ENCODE measurements at places on chromosomes 12 and 14.
A peak's percentile ranks its signal among the peaks of the same experiment; 100 is the strongest.

- DNase-seq = no peak
These were observed 315.1 kb upstream of the PRKD1 start for GRCh38 chr14:30242744-30243143.

GRCh38 chr12:131882804-131883520, 11.5 kb upstream of the ULK1 start:
- no peak for DNase-seq

DNA sequence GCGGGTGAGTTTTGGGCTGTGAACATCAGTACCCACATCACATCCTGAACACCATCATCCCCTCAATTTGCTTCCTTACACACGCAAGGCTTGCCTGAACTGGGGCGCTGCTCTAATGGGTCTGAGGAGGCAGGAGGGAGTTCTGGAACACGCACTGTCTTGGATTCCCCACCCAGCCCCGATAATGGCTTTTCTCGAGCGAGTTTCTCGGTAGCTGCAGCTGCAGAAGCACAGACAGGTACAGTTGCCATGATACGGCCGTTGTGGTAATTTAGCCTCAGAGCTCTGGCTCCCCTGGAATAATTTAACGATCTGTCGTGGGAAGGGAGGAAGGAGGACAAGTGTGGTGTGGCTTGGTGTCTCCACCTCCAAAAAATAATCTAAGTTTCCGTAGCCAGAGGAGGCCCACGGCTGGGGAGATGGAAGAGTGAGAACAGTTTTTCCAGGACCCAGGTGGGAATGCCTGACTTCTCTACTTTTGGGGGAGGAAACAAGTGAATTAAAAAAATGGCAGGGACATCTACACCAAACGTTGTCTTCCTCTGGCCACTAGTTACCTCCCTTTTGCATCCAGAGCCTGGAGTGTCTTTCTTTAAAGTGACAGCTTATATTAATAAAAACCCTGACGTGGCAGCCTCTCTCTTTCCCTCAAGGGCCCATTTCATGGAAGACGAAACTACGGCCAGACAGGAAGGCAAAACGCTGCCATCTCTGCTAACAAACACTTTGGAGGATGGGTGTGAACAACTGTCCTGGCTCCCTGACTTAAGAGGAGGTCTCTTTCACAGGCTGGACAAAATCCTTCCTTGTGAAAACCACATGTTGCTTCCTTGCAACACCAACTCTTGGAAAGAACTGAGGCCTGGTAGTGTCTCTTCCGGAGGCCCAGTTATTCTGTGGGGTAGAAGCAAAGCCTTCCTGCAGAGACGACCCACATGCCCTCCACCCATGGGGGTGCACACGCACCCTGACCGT, 84.8 kb downstream of the RBM19 start:
- no peak for DNase-seq

GRCh38 chr12:45350861-45351260, 135.0 kb downstream of the ANO6 start:
- DNase-seq = no peak

GRCh38 chr14:98548071-98548686, 723.8 kb downstream of the BCL11B start:
- DNase-seq = no peak

- DNase-seq = peak; percentile 49
These were observed 1.8 kb downstream of the SLC38A1 start for GRCh38 chr12:46266869-46267574.

DNA sequence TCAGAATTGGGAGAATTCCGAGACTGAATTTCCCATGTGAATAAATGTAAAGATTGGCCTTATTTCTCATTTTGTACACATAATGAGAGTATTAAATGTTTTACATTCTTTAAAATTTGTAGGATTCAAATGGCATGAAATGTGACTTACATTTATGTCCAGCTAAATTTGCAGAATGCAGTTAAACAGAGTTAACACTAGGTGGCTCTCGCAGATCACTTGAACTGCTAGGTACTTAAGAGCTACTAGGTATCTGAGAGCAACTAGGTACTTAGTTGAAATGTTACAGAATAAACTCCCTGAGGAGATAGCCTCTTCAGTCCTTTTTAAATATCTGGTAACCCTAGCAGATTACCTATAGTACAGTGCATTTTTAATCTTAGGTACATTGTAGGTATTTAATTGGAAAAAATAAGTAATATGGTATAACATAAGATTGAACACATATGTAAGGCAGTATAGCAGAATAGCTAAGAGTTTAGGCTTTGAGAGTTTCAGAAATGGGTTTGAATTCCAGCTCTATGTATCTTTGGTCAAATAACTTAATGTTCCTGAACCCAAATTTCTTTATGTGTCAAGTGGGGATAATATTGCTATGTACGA, 73.8 kb downstream of the KIAA0586 start:
- DNase-seq = peak; percentile 42

GRCh38 chr14:89143595-89143994, 273.4 kb downstream of the FOXN3 start:
- no peak for DNase-seq

GRCh38 chr12:27823038-27823437, 43.0 kb upstream of the MANSC4 start:
- DNase-seq = no peak

DNA sequence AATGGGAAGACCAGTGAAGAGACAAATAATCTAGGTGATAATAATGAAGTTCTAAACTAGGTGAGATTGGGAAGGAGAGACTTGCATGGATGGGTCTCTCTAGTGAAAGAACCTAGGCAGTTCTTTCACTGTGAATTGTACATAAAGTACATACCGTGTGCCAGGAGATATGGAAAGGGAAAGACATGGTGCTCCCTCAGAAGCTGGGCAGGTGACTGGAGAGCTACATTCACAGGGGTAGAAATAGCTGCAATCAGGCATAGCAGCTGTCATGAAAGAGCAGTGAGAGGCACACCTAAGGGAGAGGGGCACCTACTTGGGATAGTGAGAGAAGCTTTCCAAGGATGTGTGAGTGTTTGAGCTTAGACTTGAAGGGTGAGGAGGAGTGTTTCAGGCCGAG, 9.3 kb downstream of the STK38L start:
- no peak for DNase-seq

- DNase-seq = no peak
These were observed 116.9 kb upstream of the LRIG3 start for GRCh38 chr12:59036973-59037762.

DNA sequence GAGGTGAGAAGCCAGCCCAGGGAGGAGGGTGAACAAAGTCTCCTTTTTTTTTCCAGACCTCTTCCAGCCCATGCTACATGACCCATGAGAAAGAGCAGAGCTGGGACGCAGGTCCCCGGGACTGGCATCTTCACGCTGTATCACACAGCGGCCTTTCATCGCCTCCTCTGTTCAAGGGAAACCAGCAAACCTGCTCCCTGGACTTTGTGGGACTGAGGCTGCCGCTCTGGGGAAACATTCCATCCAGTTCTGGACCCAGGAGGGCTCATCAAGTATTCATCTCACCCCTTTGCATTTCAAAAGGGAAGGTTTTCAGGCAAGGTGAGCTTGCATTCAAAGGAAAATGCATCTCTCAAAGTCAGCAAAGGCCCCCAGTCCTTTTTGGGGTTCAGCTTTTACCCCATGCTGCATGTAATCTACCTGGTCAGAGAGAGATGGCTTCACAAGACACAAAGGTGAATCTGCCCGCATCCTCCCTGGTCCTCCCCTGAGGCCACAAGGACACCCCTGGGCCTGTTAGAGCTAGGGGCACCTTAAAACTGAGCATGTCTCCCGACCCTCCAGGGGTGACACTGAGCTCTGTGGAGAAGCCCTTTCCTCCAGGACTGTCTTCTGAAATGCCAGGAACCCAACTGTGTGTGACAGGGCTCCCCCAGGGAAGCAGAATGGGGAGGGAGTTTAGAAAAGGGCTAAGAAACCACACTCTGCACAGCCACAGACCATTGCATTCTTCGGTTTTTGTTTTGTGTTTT, 21.2 kb upstream of the MEG3 start:
- no peak for DNase-seq

DNA sequence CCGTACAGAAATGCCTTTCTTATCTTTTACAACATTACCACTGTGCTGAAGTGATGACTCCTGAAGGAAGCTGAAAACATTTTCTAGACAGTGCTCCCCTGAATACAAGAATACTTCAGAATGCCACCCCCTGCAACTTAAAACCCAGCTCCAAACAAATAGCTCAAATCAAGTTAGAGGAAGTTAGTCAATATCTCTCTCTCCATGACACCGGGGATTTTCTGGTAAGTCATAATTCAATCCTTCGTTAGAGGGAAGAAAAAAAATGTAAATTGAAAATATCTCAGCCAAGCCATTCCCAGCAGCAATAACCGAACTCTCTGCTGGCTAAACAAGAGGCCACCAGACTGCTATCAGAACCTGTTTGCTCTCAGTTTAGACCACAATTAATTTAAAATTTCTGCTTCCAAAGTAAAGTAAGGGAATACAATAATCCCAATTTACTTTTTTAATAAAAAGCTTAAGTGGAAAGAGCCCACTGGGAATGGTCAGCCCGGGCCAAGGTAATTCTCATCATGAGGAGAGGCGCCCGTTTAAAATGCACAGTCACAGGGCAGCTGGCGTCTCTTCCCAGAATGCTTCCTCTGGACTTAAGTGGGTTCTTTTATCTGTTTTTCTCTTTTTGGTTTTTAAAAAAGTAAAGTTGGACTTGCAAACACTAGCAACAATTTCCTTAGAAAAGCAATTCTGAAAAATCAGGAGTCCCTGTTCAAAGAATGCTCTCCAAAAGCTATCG, 710.1 kb upstream of the STXBP6 start:
- no peak for DNase-seq

DNA sequence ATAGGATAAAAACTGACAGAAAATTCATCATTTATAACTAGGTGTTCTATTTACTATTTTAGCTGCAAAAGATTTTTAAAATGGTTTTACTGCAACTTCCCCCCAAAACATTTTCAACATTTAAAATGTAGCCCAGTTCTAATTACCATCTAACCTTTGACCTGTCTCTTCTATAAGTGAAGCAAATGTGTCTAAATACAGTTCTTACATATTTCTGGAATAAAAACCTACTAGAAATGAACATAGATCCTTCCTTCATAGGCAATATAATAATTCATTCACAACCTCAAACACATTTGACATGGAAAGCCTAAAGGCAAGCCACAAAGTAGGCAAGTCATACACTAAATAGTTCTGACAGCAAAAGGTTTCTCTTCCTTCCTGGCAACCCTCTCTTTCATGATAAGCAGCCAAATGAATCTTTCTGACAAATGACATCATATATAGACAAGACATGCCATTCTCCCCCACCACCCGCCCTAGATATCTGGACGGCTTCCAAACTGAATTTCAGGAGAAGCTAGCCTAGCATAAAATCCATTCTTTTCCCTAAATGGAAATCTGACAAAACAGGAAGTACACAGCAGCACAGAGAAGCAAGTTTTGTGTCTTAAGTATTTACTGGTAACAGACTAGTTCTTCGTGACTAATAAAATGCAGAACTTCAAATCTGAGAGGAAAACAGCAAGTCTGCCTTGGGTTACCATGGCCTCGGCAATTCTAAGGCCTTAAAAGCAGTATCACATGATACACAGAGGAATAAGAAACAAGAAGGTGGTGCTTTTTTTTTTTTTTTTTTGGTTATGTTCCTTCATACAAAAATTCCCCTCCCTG, 17.2 kb upstream of the ARID4A start:
- no peak for DNase-seq

- no peak for DNase-seq
These were observed 56.8 kb downstream of the LRFN5 start for GRCh38 chr14:41663473-41663850.

DNA sequence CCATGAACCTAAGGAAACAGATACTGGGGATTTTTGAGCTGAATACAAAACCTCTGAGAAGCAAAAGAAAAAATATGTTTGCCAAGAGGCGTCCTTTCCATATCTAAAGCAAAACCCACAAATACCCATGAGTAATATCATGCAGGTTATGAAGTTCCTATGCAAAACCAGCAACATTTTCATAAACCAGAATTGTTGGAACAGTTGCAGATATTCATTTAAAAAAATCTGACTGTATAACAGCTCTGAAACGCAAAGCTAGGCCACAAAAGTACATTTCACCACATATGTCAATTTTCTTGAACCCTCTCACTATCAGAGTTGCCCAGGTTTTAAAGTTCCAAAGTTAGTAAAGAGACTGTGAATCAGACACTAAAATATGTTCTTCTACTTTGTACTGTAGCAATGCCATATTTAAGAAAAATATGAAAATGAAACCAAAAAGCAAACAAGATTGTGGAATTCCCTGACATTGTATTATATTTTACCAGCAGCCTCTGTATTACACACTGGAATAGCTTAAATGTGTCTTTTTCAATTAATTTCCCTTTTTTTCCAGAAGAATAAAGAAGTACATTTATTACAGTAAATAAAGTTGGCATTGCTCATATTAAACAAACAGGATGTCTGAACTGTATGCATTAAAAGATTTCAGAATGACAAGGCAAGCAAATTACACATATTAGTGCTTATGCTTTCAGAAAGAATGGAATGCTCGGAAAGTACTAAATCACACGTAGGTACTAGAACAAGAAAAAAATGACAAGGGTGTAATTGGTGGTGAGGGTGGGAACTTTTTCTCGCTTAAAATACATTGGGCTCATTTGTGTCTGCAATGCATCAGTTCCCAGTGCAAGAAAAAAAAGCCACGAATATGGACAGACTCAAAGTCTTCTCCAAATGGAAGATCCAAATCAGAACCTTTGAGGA, 33.6 kb upstream of the HIF1A start:
- DNase-seq = no peak

GRCh38 chr14:81161088-81161487, 59.7 kb downstream of the GTF2A1 start:
- DNase-seq = no peak

- no peak for DNase-seq
These were observed 774.0 kb downstream of the VRK1 start for GRCh38 chr14:97571201-97571600.

DNA sequence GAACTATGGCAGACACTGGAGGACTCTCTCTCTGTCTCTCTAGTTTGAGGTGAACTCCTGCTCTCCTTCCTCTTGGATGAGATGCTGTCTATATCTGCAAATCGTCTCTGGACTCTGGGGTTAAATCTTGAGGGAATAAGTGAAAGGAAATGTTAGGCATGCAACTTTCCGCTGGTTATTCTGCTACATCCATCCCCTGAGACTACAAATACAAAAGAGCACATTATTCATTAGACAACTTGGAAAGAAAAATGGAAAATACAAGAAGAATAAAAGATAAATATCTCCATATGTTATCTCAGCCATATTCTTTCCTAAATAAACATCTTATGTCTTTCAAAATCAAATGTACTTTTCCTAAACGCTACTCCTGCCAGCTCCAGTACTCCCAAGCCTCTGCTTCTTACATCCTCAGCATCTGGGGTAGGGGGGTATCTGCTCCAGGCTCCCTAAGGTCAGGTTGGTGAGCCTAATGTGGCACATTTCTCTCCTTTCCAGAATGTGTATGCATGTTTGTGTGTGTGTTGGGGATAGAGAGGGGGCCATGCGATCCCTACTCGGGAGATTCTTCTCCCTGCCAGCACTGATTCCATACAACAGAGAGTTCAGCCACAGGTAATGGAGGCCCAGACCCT, 102.9 kb upstream of the FSCB start:
- no peak for DNase-seq

Measured in COR-L47 (cell line).